Esophagus muscularis mucosa (tissue), 4 donors: ENCODE measurements at places on chromosomes 13 and 19. TPM values are rescaled to one million over a fixed set of nuclear protein-coding genes. Genes with fewer than 3 reads are reported as not detected.

Gene PDX1
- not detected for total RNA-seq

Gene ITGBL1
- 12.2 TPM for total RNA-seq

Gene TMEM86B
- total RNA-seq: 2.6 TPM

Gene SLC15A1
- total RNA-seq: not detected

Gene URI1
- total RNA-seq: 60.2 TPM

DNA sequence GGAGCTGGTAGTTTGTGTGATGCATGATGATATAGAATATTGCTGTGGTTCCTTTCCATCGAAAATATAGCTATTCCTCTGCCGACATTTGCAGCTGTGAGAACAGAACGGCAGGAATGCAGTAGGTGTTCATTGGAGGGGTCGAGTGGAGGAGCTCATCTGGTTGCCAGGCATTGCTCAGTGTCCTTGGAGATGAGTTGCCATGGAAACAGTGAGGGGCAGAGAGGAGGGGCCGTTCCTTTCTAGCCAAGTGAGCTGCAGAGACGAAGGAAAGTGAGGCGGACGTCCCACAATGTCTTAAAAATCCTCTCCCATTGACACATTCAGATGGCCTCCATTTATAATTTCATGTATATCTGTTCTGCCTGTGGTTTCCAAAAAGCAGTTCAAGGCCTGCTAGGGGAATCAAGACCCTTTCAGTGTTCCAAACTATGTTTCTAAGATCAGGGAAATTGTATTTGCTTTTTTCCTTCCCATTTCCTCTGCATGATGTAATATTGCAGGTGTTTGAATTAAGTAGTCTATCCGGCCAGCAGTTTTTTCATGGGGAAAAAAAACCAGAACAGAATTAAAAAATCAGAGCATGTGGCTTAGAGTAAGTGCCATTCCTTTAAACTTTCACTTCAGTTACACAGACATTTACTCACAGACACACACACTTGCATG is 41.2 kb upstream of the ZNF835 start:
- H3K27ac ChIP-seq: no peak overlapping the region
- no peak for DNase-seq
- no peaks in the 10 kb centered on the region for H3K27me3 ChIP-seq
- no peak overlapping the region for H3K4me3 ChIP-seq
- no peaks in the 10 kb centered on the region for H3K4me1 ChIP-seq

- H3K27me3 ChIP-seq: no peaks in the 10 kb centered on the region
- no peak overlapping the region for H3K4me3 ChIP-seq
- no peak for DNase-seq
- H3K27ac ChIP-seq: no peak overlapping the region
These were observed 19.0 kb upstream of the PCDH17 start for GRCh38 chr13:57612568-57612967.

DNA sequence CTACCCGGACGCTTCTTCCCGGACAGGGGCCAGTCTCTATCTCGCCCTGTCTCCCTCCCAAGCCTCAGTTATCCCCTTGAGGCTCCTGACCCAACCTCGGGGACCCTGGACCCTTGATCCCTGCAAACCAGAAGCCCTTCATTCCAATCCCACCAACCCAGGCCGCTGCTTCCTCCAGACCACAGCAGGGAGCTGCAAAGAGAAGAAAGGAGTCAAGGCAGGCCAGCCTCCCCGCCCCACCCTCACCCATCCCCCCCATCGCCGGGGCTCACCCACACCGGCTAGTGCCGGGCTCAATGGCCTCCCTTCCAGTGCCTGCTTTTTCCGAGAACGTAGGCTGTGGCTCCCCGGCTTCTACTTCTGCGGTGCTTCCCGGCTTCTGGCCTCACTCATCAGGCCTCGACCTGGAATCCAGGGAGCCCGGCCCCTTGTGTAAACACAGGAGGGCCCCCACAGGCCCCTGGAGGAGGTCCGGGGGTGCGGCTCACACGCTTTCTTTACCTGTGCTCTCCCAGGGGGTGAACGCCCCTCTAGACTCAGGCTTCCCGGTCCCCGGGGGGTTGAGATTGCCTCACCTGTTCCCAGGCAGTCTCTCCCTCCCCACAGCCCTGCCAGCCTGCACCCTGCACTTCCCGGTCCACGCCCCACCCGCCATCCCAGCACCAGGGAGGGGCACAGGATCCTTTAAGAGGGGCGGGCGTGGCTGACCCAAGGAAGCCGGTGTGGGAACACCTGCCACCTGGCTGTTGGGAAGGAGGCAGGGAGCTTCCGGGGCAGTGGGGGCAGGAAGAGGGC is at the start of gene FAM83E:
FAM83E (minus strand) TSS at position 641 of the 795 bp plus-strand sequence. CDS start 1,704 bp downstream, outside the sequence.
- DNase-seq: no peak
- peaks cover 24% of the 10 kb centered on the region for H3K36me3 ChIP-seq
- H3K27me3 ChIP-seq: no peaks in the 10 kb centered on the region
- H3K4me1 ChIP-seq: peaks cover 26% of the 10 kb centered on the region

- no peak overlapping the region for H3K27ac ChIP-seq
- no peaks in the 10 kb centered on the region for H3K36me3 ChIP-seq
- H3K4me1 ChIP-seq: peaks cover 37% of the 10 kb centered on the region
- H3K4me3 ChIP-seq: no peak overlapping the region
- no peaks in the 10 kb centered on the region for H3K27me3 ChIP-seq
These were observed 4.0 kb downstream of the CEBPA start for GRCh38 chr19:33298146-33298911.

- no peak overlapping the region for H3K4me3 ChIP-seq
- DNase-seq: no peak
- peak overlapping the region; percentile 71 for H3K27ac ChIP-seq
- H3K4me1 ChIP-seq: peaks cover 62% of the 10 kb centered on the region
These were observed 33.2 kb upstream of the MEDAG start for GRCh38 chr13:30872685-30873461.

DNA sequence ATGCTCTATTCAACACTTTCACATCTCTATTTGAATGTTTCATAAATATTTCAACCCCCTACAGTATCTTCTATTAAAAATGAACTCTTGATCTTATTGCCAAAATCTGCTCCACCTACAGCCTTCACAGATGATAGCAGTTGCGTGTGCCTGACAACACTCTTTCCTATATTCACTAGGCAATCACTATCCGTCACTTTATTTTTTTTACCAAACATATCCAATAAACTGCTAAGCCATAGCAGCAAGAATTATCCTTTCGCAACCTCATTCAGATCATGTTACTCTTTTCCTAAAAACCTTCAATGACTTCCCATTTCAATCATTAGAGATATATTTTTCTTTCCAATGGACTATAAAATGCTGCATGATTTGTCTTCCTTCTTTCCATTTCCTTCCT is 629.8 kb upstream of the PCDH9 start:
- H3K27ac ChIP-seq: no peak overlapping the region
- no peaks in the 10 kb centered on the region for H3K27me3 ChIP-seq
- no peaks in the 10 kb centered on the region for H3K4me1 ChIP-seq
- no peak for DNase-seq
- no peak overlapping the region for H3K4me3 ChIP-seq
- H3K36me3 ChIP-seq: no peaks in the 10 kb centered on the region

- H3K27me3 ChIP-seq: no peaks in the 10 kb centered on the region
- no peak overlapping the region for H3K4me3 ChIP-seq
- no peaks in the 10 kb centered on the region for H3K4me1 ChIP-seq
- no peak for DNase-seq
These were observed 223.2 kb downstream of the FGF9 start for GRCh38 chr13:21894091-21894490.

DNA sequence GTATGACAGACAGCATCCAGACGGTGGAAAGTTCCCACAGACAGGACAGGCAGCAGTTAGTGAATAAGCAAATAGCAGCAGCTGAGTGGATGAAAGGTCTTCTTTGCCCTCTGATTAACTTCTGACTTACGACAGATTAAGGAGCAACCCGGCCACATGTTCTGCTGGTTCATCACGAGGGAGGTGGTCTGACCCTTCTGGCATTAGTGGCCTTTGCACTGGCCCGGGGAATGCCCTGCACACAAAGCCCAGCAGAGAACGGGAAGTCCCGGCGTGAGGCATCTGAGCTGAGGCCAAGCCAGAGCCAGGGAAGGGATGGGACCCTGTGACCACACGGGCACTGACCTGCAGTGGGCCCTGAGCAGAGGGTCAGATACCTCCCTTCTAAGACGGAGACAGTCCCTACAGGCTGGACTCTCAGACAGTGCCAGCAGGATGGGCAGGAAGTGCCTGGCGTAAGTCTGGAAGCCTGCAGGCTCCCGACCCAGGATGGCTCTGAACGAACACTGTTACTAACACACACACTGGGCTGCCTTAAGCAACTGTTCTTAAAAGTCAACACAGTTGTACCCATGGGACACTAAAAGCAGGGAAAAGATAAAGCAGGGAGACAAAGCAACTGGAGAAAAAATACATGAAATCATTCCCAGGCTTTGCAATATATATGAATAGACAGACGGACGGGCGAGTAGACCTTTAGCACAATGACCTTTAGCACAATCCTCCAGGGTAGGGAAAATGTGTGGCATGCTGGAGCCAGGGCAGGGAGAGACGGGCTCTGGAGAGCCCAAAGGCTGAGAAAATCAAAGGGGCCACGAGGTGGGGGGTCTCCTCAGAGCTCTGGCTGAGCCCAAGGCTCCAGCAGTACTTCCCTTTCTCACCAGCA is 6.3 kb downstream of the C19orf12 start:
- no peak overlapping the region for H3K27ac ChIP-seq
- H3K36me3 ChIP-seq: peaks cover 53% of the 10 kb centered on the region
- peaks cover 16% of the 10 kb centered on the region for H3K4me1 ChIP-seq
- DNase-seq: no peak
- no peaks in the 10 kb centered on the region for H3K27me3 ChIP-seq

DNA sequence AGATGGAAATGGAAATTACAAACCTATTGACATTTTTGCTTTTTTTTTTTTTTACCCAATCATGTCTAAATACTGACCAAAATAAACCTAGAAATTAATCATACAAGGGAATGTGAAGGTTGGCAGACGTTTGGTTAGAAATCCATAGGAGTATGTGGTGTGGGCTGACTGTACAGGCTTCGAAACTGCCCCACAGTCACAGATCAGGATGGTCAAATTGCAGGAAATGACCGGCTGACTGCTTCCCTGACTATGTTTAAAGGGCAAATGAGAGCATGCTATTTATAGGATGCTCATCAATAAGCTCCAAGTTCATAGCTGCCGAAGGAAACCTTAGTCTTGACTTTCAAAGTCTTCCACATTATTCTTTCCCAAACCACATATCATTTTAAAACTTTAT is 118.4 kb downstream of the COG6 start:
- no peaks in the 10 kb centered on the region for H3K36me3 ChIP-seq
- no peak overlapping the region for H3K4me3 ChIP-seq
- H3K4me1 ChIP-seq: peaks cover 8% of the 10 kb centered on the region
- DNase-seq: no peak

DNA sequence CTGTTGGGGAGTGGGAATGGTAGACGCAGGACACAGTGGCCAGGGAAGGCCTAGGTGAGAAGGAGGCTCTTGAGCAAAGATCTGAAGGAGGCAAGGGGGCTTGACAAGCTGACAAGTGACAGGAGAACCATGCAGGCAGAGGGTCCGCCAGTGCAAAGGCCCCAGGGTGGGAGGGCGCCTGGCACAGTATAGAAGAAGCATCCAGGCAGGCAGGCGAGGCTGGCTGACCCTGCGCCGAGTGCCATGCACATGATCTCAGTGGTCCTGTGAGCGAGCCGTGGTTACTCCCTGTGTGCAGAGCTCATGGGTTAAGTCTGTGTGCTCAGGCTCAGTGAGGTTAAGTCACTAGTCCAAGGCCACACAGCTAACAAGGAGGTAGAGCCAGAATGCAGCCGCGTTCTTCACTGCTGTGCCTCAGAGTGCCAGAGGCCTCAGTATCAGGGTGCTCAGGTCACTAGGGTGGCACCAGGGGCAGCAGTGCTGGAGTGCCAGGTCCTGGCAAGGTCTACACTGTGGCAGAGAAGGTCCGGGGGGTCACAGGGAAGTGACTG is 15.2 kb downstream of the CNFN start:
- DNase-seq: no peak
- H3K4me1 ChIP-seq: no peaks in the 10 kb centered on the region
- H3K27me3 ChIP-seq: no peaks in the 10 kb centered on the region
- peaks cover 27% of the 10 kb centered on the region for H3K36me3 ChIP-seq
- no peak overlapping the region for H3K4me3 ChIP-seq

DNA sequence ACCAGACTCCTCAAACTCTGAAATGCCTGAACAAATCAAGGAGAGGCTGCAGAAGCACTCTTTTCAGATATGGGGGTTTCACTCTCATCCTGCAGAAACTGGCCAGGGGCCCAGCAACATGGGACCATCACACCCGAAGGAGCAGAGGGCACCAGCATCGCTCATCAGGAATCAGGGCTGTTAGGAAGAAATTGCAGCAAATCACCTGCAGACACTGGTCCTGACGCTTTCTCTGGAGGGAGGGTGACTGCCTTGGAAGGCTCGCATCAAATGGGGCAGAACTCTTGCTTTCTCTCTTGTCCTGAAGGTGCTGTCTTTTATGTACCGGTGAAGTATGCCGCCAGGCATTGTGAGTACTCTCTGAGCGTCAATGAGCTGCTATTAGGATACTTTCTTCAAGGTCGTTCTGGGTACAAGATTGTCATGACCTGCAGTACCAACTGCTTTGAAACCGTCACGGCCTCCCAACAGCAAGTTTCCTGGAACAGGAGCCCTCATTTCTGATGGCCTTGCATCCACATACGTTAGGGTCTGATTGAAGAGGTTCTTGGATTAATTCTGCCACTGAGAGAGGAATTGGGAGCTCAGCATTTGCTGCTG is 155.7 kb upstream of the SOX1 start:
- H3K4me1 ChIP-seq: no peaks in the 10 kb centered on the region
- no peaks in the 10 kb centered on the region for H3K36me3 ChIP-seq
- DNase-seq: peak; percentile 83

GRCh38 chr13:94716016-94716415 is 3.7 kb upstream of the SOX21 start:
- H3K4me3 ChIP-seq: no peak overlapping the region
- DNase-seq: peak; percentile 21
- peaks cover 24% of the 10 kb centered on the region for H3K4me1 ChIP-seq
- no peak overlapping the region for H3K27ac ChIP-seq
- H3K36me3 ChIP-seq: no peaks in the 10 kb centered on the region

DNA sequence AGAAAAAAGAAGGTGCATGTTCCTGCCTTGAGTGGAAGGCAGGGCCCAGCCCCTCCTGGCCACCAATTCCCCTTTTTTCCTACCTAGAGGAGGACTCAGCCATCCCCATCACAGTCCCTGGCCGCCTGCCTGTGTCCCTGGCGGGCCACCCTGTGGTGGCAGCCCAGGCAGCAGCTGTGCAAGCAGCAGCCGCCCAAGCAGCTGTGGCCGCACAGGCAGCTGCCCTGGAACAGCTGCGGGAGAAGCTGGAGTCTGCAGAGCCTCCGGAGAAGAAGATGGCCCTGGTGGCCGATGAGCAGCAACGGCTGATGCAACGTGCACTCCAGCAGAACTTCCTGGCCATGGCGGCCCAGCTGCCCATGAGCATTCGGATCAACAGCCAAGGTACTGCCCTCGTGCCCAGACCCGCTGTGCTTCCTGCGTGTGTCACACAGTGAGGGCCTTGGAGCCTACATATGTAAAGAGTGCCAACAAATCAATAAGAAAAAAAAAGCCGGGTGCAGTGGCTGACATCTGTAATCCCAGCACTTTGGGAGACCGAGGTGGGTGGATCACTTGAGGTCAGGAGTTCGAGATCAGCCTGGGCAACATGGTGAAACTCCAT is 17.6 kb upstream of the WDR18 start:
- no peaks in the 10 kb centered on the region for H3K27me3 ChIP-seq
- peaks cover 31% of the 10 kb centered on the region for H3K36me3 ChIP-seq
- DNase-seq: no peak
- H3K4me1 ChIP-seq: no peaks in the 10 kb centered on the region
